Cerebellar nuclear complex (tissue), 1 donor: ENCODE measurements at places on chromosomes 4 and X.

DNA sequence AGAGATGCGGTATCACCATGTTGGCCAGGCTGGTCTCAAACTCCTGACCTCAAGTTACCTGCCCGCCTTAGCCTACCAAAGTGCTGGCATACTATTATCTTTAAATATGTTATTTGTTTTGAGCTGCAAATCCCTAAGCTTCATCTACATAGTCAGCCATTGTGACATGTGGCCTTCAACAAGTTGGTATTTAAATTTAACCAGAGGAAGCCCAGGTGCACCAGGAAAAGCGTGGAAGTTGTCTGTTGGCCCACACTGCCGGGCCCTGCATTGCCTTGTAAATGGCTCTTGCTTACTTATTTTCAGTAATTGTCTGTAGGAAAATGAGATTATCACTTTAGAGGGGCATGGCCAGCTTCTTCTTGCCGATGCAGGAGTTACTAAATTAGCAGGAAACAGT lies 6.0 kb downstream of the WWC2 start:
- DNase-seq: no peak

GRCh38 chrX:155767051-155767875 lies 113.9 kb upstream of the VAMP7 start:
- peak; percentile 28 for DNase-seq

DNA sequence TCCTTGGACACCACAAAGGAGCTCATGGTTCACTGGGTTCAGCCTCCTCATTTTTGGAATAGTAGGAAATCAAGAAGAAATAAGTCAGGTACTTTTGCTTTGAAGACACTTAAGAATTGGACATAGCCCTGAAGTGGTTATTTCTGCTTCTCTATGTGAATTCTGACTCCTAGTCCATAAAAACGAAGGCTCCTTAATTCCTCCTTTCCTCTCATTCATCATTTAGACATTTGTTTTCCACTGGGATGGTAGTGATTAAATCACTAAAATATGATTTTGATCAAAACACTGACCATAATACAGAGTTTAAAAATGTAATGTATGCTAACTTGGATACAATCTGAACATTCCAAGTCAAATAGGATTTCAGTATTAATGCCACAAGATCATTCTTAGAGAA lies 34.7 kb upstream of the CYP2U1 start:
- no peak for DNase-seq

DNA sequence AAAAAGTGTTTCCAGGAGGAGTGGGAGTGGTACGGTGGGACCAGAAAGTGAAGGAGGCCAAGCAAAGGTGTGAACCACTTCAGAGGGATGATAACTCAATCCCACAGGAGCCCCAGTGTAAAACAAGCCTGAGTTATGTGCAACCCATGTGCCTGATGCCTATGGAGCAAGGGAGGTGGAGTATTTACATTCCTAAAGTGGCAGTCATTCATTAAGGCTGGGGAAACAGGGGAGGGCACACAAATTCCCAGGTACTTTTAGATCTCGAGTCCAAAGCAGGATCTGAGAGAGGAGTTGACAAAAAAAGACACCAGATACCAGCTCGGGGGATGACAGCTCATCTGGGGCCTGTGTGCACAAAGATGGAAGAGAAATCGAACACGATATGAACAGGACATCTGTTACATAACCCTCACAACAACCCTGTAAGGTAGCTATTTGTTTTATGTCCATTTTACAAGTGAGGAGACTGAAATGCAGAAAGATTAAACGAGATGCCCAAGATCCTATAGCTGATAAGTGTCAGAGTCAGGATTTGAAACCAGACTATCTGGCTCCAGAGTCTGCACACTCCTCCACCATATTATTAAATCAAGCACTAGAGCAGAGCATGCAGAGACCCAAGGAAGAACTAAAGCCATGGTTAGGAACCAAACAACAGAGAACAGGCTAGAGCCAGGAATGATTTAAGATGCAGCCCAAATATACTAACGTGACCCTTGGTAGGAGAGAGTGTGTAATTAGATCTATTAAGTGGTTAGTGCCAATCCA lies 91.9 kb upstream of the MAPK10 start:
- DNase-seq: no peak

DNA sequence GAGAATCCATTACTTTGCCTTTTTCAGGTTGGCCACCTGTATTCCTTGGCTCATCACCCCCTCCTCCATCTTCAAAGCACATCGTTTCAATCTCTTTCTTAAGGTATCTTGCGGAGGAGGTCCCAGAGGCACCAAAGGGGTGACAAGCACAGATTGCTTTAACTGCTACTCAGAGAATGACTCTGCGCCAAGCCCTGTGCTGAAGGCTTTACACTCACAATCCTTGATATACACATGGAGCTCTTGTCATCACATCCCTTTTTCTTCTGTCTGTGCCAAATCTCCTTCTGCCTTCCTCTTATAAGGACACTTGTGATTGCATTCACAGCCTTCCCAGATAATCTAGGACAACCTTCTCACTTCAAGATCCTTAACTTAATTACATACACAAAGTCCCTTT lies 134.7 kb upstream of the MAMLD1 start:
- DNase-seq: no peak

DNA sequence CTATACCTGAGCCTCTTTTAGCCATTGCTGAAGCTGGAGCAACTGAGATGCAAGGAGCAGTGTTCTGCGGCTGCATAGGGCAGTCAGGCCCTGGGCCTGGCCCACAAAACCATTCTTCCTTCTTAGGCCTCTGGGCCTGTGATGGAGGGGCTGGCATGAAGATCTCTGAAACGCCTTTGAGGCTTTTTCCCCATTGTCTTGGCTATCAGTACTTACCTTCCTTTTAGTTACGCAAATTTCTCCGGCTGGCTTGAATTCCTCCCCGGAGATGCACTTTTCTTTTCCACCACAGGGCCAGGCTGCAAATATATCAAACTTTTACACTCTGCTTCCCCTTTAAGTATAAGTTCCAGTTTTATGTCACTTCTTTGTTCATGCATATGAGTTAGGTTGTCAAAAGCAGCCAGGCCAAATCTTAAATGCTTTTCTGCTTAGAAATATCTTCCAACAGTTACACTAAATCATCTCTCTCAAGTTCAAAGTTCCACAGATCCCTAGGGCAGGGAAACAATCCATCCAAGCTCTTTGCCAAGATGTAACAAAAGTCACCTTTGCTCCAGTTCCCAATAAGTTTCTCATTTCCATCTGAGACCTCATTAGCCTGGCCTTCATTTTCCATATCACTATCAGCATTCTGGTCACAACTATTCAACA lies 194.4 kb upstream of the PCDH7 start:
- no peak for DNase-seq

GRCh38 chrX:72368796-72369195 lies 63.1 kb upstream of the CITED1 start:
- no peak for DNase-seq

DNA sequence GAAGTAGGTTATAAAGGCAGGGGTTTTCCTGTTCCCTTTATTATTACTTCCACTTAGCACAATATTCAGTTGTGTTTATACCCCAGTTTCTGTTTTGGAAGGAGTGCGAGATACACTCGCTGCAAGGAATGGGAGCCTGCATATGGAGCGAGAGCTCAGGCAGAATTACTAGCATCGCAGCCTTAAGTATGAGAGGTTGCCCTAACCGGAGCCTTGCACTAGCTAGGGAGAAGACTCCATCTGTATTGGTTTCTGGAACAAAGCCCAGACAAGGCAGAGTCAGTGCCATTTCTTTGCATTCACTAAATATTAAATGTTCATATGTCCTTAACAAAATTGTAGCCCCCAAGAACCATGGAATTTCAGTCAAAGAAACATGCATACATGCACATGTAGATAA lies 6.2 kb upstream of the DCTD start:
- DNase-seq: no peak

GRCh38 chr4:150482581-150482980 lies 99.4 kb upstream of the MAB21L2 start:
- no peak for DNase-seq

DNA sequence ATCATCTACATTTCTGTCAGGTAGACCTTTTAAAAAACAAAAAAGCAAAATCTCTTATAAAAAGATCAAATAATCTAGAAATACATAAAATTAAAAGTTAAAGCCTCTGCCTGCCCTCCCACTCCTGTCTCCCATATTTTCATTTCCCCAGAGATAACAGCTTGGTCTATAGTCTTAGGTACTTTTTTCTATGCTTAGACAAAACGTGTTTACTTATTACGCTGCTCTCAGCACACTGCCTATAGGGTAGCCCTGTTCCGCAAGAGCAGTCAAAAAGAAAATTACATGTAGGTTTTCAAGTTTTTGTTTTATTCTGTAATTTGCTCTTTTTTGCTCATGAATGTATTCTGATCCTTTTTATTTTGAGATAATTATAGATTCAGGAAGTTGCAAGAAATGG lies 73.3 kb downstream of the TAF1 start:
- DNase-seq: no peak

DNA sequence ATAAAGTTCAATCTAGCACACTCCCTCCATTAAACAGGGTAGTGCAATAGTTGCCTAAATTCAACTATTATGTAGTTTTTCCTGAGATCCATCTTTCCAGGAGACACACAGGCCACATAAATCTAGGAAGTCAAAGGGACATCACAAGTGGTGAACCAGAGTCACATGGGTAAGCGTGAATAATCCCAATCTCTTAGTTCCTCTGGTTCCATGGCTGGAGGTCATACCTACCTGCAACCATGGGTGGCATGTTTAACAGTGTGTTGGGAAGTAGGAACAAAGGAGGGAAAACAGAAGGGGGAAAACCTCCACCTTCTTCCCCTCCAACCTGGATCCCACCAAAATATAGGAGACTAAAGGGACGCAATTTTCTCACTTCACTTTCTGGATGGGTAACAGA lies 2651.6 kb downstream of the ARAP2 start:
- DNase-seq: no peak

- no peak for DNase-seq
These were observed 18.4 kb upstream of the MGST2 start for GRCh38 chr4:139647184-139647583.

DNA sequence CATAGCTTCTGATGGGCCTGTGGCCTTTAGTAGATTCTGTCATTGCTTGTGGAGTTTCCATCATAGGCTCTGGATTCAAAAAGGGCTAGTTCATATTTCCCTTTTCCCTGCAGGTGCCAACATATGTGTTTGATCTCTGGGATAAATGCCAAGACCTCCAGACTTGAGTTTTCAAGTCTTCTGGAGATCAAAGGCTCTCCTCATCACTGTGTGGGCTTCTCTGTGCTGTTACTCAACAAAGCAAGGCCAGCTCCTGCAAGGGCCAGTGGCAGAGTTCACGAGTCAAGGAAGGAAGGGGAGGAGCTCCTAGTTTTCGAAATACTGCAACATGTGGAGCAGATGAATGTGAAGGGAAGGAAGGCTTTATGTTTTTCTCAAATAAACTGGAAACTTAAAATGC lies 62.7 kb upstream of the SCML1 start:
- DNase-seq: no peak

GRCh38 chrX:71227370-71228062 lies 4.5 kb downstream of the GJB1 start:
- DNase-seq: no peak

DNA sequence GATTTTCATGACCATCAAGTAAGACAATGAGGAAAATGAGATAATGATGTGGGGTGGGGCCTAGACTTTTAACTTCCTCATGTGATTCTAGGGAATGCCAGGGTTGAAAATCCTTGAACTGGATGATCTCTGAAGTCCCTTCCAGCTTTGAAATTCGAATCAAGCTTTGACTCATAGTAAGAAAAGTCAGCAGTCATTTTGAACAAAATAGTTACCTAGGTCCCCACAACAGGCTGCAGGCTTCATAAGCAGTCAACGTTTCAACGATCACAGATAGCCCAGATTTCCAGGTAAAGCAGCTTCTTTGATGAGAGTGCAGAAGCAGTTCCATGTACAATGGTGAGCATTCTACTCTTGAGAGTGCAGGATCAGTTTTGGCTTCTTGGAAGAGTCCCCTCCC lies 93.7 kb downstream of the GRIA3 start:
- no peak for DNase-seq

DNA sequence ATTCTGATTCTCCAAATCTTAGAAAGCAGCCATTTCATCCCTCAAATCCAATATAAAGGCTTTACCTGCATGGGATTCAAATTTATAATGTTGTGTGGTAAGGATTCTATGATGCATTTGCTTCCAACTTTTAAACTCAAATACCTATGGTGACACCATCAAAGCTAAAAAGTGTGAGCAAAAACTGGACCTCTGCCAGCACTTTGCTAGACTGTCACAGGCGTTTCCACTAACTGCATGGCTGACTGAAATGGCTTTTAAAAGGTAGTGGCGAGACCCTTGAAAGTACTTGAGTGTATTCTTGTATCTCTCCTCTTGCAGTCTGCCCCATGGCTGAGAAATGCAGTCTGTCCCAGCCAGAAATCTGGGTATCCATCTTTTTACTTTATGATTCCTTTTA lies 169.4 kb downstream of the AMELX start:
- DNase-seq: no peak

GRCh38 chr4:147950261-147950660 lies 218.4 kb downstream of the ARHGAP10 start:
- DNase-seq: peak; percentile 90

GRCh38 chr4:21628916-21629610 lies 319.5 kb downstream of the KCNIP4 start:
- DNase-seq: no peak

DNA sequence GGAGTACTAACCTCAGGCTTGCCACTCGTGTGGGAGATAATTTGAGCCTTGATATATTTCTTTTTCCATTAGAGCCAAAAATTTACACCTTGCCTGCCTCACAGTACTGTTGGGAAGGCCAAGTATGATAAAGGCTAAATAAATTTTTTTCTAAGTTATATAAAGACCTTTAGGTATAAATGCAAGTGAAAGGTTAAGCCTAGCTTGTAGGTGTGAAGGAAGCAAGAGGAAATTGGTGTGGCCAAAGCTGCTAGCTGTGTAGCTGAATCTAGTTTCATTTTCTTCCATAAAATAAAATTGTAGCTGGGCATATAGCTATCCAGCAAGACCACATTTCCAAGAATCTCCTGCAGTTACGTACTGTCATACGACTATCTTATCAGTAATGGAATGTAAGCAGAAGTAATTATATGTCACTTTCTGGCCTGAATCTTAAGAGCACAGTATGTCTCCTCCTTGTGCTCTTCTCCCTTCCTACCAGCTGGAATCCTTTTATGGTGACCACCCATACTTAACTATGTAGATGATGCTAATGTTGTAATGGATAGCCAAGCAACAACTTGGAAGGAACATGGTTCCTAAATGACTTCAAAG lies 14.3 kb upstream of the GABRE start:
- DNase-seq: no peak

GRCh38 chr4:3430524-3430923 lies 11.2 kb upstream of the HGFAC start:
- DNase-seq: no peak

- no peak for DNase-seq
These were observed 10.1 kb downstream of the SULT1B1 start for GRCh38 chr4:69750346-69750745.

DNA sequence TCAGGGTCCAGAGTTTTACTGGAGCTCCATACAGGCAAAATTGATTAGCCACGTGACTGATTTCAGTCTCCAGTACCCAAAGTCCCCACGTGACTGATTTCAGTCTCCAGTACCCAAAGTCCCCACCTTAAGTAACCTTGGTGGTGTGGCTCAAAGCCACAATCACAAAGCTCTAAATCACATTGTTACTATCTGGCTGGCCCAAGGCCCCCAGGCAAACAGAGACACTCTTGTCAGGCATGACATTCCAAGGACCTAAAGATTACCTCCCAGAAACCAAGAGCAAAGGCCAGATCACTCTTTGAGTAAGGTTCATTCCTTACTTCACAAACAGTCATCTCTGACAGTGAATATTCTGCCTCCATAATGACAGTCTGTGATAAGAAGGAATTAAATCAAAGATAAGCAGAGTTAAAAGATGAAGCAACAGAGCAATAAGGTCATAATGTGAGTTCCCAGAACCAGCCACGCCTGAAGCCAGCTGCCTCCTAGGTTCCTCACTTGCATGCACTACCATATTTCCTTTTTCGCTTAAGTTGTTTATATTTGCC lies 78.5 kb downstream of the ANXA3 start:
- DNase-seq: no peak
